ENCODE measurements at places on chromosomes 13 and 19.
A peak's percentile ranks its signal among the peaks of the same experiment; 100 is the strongest.

DNA sequence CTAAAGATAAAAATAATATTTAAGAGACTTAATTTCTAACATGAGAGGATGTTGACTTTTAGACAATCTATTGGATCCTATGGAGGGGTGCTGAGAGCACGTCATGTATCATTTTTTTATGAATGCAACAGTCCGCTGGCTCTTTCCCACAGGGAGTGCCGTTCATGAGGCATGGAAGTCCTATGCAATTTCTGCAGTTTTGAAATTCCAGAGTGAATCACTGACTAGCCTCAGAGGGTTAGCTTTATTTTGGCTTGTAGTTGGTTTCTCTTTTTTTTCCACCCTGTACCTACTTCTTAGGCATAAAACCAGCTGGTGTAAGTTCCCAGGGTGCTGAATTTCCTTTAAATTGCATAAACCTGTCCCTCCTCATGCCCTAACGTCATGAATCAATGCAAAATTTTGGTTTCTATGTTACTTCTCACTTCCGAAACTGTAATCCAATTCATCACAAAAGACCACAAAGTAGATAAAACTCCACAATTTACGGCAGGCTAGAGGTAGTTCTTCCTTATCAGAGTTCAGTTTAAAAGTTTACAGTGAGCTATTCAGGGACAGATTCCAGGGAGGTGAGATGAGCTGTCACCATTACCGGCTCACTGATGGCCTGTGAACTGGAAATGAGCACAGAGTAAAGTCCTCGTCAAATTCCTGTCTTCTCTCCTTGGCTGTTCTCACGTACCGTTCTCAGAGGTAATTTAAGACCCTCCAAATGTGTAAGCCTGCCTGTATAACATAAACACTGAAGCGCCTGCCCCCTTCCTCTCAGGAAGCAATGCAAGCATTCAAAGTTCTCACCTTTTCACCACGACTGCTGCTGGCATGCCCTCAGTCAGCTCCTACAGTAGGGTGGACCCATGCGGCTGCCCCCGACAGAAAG, 216.6 kb upstream of the SLC10A2 start:
- no peak for DNase-seq

DNA sequence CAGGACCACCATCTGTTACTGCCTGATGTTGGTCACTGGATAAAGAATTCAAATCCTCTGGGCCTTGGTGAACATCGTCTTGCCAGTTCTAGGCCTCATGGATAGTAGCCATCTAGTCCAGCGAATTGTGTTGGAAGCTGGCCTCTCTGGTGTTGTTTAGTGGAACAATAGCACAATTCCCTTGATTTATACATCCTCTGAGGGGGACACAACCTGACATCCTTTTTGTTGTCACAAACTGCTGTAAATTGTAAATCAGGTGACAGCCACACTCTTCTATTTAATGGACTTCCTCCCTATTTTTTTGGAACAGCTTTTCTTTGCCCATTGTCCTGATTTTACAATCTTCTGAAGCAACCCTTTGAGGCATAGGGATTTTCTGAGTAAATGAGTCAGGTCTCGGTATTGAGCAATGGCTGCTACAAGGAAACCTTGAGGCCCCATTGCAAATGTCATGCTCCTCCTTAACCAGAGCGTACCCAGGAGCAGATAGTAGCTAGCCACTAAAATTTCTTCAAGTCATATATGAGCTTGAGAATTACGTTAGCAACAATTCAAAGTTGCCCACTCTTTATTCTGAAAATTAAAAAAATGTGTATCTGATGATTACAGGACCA, 263.3 kb downstream of the COG6 start:
- no peak for DNase-seq

GRCh38 chr13:29943273-29943672, 92.9 kb upstream of the UBL3 start:
- DNase-seq, result no peak

- peak; percentile 38 for DNase-seq
These were observed 5.0 kb downstream of the LYL1 start for GRCh38 chr19:13097463-13098258.

- DNase-seq, result no peak
These were observed 172.5 kb upstream of the SLITRK5 start for GRCh38 chr13:87498681-87499080.

Measured in CD4-positive, alpha-beta T cell treated with Interleukin-4 for 1 hour (primary cell).